Stimulated activated CD8-positive, alpha-beta memory T cell treated with anti-CD3 and anti-CD28 coated beads, Interleukin-7, amount 100 ng/mL, for 24 hours (primary cell): ENCODE measurements at places on chromosomes 7 and 10.

- DNase-seq = no peak
Observed at GRCh38 chr7:32043688-32044087, 26.5 kb downstream of the PDE1C start.

- DNase-seq = no peak
Observed at GRCh38 chr10:112784022-112784461, 166.0 kb upstream of the TCF7L2 start.

- no peak for DNase-seq
Observed at GRCh38 chr10:32210306-32211045, 136.5 kb downstream of the EPC1 start.

GRCh38 chr10:96406091-96406490, 47.3 kb upstream of the OPALIN start:
- no peak for DNase-seq

GRCh38 chr10:89810908-89811525, 109.6 kb downstream of the KIF20B start:
- DNase-seq = no peak

- no peak for DNase-seq
Observed at GRCh38 chr10:73890261-73890660, 15.9 kb upstream of the CAMK2G start.

GRCh38 chr10:6786579-6787031, 206.5 kb upstream of the PRKCQ start:
- DNase-seq = no peak

GRCh38 chr10:51698473-51699063, 827 bp downstream of the CSTF2T start:
- DNase-seq = no peak

DNA sequence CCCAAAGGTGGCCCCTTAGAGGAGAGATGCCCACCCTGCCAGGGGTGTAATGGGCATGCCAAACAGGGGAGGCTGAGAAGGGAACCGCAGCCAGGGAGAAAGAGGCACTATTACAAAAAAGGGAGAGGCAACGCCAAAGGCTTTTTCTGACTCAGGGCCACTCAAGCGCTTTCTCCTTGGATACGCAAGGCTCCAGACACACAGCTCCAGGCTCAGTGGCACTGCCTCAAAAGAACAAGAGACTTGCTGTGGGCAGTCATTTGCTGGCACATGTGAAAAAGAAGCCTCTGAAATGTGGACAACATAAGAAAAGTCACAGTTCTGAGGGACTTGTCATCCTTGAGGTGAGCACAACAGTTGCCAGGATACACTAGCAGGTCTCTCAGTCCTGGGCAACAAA, 128.4 kb downstream of the DGKI start:
- DNase-seq = no peak

DNA sequence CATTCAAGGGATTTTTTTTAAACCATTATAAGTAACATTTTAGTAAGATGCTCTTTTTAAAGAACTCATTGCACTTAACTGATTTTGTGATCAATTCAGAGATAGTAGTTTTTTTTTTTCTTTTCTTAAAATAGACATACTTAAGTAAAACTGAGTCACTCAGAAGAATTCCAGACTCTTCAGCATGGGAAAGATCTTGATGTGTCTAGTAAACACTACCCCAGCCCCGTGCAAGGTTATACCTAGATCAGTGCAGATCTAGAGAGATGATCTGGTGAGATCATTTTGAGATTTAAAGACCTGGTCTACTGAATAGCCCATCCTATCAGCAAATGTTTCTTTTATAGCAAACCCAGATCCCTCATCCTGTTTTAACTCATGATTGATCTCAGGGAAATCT, 8.6 kb downstream of the ADRB1 start:
- DNase-seq = no peak

DNA sequence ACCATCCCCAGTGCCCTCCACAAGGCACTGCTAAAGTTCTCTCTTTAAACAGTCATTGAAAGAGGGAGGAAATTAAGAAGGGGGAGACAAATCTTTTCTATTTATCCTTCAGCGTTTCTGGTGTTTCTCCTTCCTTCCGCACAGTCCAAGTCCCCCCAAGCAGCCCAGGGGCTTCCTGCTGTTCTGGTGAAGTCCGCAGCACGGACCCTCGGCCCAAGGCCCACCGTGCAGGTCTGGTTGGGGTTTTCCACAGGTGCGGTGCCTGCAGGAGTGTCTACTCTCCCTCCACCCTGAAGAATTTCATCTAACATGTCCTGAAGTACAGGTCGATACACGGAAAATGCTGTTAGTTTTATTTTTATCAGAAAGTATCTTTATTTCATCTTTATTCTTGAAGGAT, 34.1 kb upstream of the KNDC1 start:
- no peak for DNase-seq

DNA sequence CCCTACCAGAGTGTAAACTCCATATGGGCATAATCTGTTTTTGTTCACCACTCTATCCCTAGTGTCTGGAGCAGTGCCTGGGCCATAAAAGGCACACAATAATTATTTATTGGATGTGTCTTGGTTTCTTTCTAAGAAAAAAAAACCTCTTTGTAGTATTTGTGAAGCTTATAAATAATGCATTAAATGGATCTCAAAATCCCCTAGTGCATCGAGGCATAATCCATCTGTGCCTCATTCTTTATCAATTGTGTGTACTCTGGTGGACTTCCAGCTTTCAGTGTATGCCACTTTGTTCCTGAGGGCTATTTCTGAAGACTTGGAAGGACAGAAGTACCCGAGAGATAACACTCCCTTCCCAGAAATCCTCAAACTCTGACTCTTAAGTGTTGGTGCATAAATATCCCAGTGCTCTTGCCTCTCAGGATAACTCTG, 255.0 kb upstream of the PHYHIPL start:
- DNase-seq = no peak

- DNase-seq = no peak
Observed at GRCh38 chr10:64096941-64097340, 575.7 kb downstream of the REEP3 start.

DNA sequence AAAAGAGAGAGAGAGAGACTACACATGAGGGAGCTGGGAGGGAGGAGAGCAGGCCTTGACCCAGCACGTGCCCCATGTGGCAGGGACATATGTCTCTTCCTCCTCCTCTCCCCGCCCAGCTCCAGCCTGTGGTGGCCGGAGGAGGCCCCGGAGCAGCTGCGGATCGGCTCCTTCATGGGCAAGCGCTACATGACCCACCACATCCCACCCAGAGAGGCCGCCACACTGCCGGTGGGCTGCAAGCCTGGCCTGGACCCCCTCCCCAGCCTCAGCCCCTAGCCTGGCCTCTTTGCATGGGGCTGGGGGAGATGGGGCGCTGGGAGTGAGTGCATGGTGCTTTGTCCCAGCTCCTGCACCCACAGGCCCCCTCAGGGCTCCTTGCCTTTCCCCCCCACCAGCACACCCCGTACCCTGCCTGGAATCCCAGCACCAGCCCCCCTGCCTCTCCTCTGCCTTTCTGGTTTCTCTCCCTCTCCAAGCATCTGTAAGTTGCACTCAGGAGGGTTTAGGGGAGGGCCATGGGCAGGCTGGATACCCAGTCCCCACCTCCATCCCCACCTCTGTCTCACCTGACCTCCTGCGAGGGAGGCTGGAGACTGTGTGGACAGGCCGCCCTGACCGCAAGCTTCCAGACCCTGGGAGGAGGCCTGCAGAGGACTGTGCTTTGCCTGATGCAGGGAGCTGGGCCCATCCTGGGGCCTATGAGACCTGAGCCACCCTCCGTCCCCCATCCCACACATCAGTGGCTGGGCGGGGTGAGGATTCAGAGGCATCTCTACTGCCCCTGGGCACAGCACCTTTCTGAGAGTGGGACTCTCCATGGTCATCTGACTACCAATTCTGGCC, 4.8 kb downstream of the UPK3B start:
- no peak for DNase-seq

DNA sequence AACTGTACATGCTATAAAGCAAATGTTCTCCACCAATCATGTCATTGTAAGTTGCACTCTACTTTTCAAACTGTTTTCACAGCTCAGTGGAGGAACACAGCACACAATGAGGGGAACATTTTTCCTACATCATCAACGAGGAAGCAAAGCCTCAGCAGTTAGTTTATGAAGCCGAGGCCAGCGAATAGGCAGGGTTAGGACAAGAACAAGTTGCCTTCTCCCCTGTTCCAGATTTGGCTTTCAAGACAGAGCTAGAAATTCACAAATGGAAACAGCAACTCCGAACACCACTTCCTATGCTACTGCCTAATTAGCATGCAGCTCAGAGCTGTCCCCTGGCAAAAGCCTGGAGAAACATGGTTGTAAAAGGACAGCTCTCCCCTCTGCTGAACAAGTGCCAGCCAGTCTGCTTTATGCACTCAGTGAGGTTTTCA, 19.8 kb downstream of the ITGB8 start:
- no peak for DNase-seq

- DNase-seq = no peak
Observed at GRCh38 chr10:126049759-126050700, 153.7 kb downstream of the FANK1 start.

DNA sequence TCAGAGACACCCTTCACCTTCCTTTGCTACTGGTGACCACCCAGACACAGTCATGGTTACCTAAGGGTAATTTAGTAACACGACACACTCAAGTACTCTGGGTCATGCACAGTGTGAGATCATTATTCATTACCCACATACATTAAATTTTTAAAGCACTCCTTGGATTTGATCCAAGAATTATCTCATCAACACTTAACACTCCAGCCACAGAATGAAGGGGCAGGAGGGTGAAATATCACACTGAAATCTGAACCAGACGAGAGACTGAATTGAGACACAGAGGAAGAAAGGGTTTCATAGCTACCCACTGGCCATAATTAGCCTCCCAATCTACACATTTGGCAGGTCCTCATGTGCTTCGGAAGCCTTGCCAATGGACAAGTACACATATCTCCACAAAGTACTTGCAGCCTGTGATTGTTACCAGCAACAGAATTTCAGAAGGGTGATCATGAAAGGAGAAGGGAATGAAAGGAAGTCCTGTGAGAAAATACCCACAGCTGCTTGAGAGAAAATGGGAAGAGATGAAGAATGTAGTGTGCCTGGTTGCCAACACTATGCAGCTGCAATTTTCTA, 189.3 kb downstream of the POLR1F start:
- no peak for DNase-seq

- DNase-seq = no peak
Observed at GRCh38 chr7:89934101-89934500, 220.2 kb upstream of the STEAP1 start.

GRCh38 chr7:130841416-130841815, 107.4 kb upstream of the KLF14 start:
- no peak for DNase-seq

- DNase-seq = no peak
Observed at GRCh38 chr7:142477079-142477651, 219.3 kb upstream of the PRSS58 start.

DNA sequence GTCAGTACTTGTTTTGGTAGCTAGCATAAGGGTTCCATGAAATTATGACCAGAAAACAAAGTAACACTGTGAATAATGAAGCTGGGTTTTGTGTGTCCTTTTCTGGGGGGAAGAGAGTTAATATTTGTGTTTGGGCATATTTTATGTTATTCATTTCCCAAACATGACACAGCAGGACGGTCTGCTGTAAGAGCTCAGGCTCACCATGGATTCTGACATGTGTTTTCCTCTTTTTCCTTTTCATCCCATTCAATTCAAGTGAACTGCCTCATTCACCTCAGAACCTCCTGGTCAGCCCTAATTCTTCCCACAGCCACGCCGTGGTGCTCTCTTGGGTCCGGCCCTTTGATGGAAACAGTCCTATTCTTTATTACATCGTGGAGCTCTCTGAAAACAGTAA, 685.9 kb downstream of the SDK1 start:
- DNase-seq = no peak

- DNase-seq = no peak
Observed at GRCh38 chr7:45053401-45053800, 35.4 kb downstream of the NACAD start.

- no peak for DNase-seq
Observed at GRCh38 chr7:102473271-102473991, 5.3 kb downstream of the POLR2J start.

DNA sequence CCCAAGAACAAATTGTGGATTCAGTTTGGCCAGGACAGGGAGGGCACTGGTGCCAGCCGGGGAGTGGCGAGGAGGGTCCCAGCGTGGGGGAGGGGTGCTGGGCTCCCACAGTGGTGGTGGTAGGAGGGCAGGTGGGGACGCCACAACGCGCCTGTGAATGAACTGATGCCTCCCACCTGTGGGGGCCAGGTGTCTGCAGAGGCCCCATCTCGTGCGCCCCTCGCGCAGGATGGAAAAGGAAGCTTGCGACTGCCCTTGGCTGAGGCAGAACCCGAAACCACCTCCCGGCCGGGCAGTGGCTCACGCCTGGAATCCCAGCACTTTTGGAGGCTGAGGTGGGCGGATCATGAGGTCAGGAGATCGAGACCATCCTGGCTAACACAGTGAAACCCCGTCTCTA, 72.0 kb downstream of the MICALL2 start:
- DNase-seq = no peak

DNA sequence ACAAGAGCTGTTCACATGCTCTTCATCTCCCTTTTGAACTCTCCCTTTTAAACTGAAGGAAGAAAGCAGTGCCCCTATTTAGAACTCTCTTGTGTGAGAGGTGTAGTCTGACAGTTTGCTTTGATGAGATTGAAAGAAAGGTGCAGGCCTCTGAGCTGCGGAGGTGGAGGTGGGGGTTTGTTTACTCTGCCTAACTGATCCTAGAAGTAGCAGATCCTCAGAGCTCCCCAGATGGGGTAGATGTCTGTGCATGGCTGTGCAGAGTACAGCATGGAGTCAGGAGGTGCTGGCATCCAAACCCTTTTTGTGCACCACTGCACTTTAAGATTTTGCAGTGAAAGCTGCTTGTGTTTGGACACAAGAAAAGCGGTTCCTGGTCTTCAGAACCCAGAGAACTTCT, 58.3 kb downstream of the MINDY4 start:
- DNase-seq = no peak

DNA sequence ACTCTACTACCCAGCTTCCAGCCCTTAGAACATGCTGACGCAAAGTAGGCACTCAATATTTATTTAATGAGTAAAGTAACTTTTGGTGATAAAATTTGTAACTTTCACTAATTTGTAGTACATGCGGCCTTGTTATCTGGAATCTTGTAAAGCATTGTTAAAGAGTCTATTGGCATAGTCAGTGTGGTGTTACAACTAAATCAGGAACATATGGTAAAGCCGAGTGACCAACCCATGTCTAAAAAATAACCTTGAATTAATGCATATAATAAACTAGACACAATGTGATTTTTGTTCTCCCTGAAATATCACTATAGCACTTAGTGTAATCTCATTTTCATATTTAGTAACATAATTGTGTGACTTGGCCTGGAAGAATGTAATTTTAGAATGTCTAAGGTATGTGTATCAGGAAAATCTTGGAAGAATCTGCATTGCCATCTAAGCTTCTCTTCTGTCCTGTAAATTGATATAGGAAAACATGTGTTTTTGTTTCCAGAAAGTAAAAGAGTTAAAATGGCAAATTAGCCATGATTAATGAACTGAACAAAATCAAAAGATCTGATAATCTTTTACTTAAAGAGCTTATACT, 256.7 kb upstream of the GNAI1 start:
- no peak for DNase-seq

GRCh38 chr7:158576050-158576762, 11.4 kb downstream of the PTPRN2 start:
- DNase-seq = no peak
